RPMI7951 (cell line): ENCODE measurements at places on chromosomes 1 and 21. TPM values are rescaled to one million over a fixed set of nuclear protein-coding genes. Genes with fewer than 3 reads are reported as not detected.

The HRNR gene
- total RNA-seq = under 0.01 TPM in 1 of 2 replicates, not detected in the other

The TRAF3IP3 gene
- total RNA-seq = not detected in 2 replicates

The LCE1F gene
- total RNA-seq = not detected in 2 replicates

The SPRR2F gene
- total RNA-seq = not detected in 2 replicates

The RBM11 gene
- total RNA-seq = not detected in 2 replicates

The RGS2 gene
- 24.7 and 26.9 TPM in 2 replicates for total RNA-seq

The TSPEAR gene
- total RNA-seq = not detected in 2 replicates

The ZNHIT6 gene
- 12.4 and 13.2 TPM in 2 replicates for total RNA-seq

The FAM163A gene
- not detected in 2 replicates for total RNA-seq

The ELAVL4 gene
- total RNA-seq = not detected in 2 replicates

The NBPF4 gene
- 0.60 and 0.88 TPM in 2 replicates for total RNA-seq

The CHIT1 gene
- total RNA-seq = not detected in 2 replicates

The SLC30A1 gene
- total RNA-seq = 10.1 and 12.0 TPM in 2 replicates

- no peak for DNase-seq
Observed at GRCh38 chr1:15948091-15948591, 27.8 kb downstream of the ZBTB17 start.

DNA sequence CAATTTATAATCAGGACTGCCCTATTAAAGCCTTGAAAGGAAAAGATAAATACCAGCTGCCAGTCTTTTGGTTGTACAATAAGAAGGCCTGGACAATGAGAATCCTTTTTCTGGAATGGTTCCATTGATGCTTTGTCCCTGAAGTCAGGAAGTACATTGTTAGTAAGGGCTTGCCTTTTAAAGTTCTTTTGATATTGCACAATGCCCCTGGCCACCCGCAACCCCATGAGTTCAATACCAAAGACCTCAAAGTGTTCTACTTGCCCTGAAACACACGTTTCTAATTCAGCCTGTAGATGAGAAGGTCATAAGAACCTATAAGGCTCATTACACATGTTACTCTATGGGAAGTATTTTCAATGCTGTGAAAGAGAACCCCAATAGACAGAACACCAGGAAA lies 112.1 kb downstream of the OLFM3 start:
- DNase-seq = no peak

DNA sequence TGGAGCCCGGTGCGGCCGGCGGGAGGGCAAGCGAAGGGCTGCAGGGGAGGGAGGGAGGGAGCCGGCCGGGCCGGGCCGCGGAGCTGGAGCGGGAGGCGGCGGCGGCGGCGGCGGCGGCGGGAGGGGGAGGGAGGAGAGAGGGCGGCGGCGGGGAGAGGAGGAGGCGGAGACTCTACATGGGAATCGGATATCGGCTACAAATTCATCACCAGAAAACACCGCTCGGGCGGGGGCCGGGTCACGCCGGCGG lies at the start of gene AKT3:
Gene AKT3, minus strand, starts transcription at position 42 of the 250 bp plus-strand sequence. CDS start 7,073 bp downstream, outside the sequence.
- peak; percentile 86 for DNase-seq

- no peak for DNase-seq
Observed at GRCh38 chr1:174877208-174877673, 122.5 kb upstream of the CACYBP start.

DNA sequence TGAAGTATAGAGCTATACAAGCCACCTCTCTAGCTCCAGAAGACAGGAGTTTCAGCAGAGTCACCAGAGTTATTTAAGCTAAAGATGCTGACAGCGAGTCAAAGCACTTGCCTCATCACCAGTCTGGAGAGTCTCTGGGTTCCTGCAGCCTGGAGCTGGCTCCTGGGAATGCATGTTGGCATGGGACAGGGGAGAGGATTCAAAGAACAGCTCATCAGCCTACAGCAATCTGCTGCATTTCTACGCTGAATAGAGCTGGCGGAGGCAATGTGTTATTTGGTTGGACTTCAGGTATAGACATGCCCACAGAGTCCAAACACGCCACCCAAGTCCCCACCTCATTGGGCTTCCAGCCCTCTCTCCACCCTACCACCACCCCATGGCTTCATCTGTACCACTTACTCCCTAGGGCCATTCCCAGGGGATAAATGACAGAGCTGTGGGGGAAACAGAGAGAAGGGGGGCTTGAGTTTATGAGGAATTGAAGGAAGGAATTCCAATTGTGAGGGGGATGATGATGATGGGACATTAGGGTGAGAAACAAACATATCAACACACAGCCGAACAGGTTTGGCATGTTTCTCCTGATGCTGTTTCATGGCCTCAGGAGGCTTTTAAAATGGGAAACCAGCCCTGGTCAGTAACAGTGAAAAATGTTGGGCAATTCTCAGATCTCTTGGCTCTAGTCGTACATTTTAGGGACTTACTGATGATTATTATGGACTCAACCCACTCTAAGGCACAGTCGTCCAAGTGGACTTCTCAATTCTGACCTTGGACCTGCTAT lies 58.4 kb downstream of the PLEKHA6 start:
- DNase-seq = no peak

- DNase-seq = no peak
Observed at GRCh38 chr1:220121791-220122530, 28.0 kb downstream of the IARS2 start.

- peak; percentile 42 for DNase-seq
Observed at GRCh38 chr1:154747740-154748404, 122.2 kb downstream of the KCNN3 start.

DNA sequence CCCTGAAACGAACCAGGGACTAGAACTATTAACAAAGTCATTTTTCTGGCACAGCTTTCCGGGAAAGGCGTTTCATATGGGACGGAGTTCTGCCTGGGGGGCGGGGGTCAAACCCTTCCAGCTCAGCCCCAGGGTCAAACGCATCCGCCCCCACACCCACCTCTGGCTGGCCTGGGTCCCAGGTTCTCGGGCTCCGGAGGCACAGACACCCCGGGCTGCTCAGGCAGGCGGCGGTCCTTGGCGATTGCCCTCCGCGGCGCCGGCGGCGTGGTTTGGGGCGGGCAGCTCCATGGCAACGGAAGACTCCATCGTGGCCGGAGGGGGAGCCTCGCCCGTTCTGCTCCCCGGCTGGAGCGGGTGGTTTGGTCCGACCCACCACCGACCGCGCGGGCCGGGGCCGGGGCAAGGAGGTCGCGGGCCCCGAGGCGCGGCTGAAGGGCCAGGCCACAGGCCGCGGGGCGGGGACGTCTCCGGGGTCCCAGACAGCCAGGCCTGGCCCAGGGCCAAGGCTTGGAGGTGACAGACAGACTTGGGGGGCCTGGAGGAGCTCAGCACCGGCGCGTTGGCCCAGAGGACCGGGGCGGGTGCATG lies at the start of gene CFAP74:
Gene CFAP74, minus strand, starts transcription at position 246 of the 591 bp plus-strand sequence. CDS start 12,830 bp downstream, outside the sequence.
- no peak for DNase-seq

- DNase-seq = no peak
Observed at GRCh38 chr1:174174461-174175329, 15.4 kb downstream of the RABGAP1L start.

DNA sequence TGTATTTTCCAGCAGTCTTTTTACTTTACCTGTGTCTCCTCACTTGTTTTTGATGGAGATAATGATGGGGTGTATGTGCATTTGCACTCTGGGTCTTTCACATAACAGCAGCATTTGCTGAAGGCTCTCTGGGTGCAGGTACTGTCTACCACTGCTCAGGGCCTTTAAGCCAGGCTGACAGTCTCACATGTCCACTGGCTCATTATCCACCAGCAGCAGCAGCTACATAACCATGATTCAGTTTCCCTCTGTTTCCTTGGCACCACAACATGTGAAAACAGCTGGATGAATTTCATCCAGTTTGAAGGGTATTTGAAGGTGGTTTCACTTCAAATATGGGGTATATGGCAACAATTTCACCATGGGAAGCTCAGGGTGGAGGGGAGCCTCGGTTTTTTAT lies 41.2 kb upstream of the ROR1 start:
- DNase-seq = peak; percentile 73

DNA sequence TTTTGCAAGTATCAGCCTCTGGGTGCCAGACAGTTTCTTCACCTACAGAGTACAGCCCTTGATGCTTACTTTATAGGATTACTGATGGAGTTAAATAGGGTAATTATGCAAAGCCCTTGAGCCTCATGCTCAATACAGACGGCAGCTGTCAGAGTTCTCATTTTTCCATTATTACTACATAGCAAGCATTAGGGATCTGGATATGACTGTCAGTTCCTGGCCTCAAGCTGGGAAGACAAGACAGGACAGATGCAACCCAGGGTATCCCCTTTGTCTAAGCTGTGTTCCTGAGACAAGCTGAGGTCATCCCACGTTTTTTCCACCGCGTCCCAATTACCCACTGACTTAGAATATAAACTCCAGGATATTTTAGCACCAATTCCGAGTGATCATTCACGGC lies 94.4 kb downstream of the SLC35F3 start:
- DNase-seq = no peak

GRCh38 chr1:3074297-3074741 lies 5.3 kb downstream of the PRDM16 start:
- DNase-seq = no peak

GRCh38 chr1:42137766-42138165 lies 15.4 kb upstream of the GUCA2B start:
- no peak for DNase-seq

DNA sequence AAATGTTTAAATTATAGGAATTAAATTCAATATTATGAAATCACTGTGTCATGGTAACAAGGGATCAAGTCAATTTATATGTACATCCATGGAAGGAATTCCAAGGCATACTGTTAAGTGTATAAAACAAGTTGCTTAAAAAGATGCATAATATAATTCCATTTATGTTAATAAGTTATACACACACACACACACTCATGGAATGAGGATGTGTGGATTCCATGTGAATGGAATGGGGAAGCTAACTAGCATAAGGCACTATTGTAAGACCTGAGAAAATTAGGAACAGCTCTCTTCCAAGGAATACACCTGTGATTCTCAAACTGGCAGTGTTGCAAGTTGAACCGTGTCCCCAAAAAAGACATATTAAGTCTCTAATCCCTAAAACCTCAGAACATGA lies 17.6 kb upstream of the TRAF3IP3 start:
- DNase-seq = no peak

GRCh38 chr1:55127827-55128343 lies 87.3 kb downstream of the USP24 start:
- peak; percentile 75 for DNase-seq

GRCh38 chr1:172775606-172776005 lies 116.7 kb downstream of the FASLG start:
- peak; percentile 6 for DNase-seq

- DNase-seq = no peak
Observed at GRCh38 chr1:167200749-167201148, 19.9 kb upstream of the POU2F1 start.

DNA sequence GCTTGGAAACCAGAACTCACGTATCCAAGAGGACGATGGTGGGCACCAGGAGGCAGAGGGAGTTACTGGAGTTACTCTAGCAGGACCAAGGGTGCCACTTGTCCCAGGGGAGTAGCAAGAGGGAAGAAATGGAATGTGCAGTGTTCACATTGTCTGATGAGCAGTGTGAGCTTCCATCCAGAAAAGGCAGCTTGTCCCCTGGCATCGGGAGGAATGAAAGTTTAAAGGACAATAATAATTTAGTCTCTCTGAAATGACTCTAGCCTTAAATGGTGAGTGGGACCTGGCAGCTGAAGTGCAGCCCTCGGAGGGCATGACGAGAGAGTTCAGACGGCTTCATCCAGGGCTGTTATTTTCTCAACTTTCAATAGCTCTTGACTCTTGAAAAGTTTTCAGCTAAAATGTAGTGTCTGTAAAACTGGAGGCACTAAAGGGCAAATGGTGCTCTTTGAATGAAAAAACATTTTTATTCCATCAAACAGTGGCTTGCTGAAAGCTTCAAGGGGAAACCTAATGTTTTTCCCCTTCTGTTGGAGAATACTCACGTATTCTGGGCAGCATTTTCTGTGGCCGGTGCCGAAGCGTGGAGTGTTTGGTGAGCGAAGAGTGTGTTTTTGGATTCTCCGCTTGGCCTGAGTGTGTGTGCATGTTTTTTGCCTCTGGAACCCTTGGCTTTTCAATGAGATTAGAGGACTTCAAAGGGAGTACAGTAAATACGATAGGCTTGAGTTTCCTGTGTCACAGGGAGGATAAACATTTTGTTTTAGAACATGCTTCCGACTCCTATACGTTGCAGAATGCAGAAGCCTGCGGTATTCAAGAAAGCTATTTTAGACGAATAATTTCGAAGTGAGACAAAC lies 157.3 kb downstream of the GALNT2 start:
- DNase-seq = no peak

GRCh38 chr1:38892976-38893375 lies 11.6 kb upstream of the GJA9 start:
- DNase-seq = no peak

DNA sequence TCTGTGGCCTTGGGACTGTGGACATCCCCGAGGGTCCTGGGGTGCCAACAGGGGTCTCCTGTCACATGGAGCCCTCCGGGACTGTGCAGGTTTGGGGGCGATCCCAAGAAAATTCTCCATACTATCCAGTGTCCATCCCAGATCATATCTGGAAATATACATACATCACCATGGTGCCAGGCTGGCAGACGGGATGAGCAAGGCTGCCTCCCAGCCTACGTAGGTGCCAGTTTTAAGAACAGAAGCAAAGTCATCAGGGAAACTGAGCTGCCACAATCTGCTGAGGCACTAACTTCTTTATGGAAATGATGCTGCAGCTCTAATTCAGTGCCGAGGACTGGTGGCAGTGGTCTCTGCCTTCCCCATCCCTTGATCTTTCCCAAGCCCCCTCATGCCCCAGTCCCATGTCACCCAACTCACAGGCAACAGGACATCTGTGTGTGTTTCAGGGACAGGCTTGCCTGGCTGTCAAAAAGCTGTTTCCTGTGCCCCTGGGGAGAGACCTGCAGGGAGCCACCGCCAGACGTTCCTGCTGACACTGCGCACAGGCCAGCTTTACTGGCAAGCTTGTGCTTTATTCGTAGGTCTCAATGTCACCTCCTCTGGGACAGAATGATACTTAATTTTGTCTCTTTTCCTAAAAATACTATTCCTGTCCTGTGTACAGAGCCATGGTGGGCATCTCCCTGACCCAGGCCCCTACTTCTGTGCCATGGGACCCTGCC lies 15.5 kb downstream of the TEX35 start:
- no peak for DNase-seq

DNA sequence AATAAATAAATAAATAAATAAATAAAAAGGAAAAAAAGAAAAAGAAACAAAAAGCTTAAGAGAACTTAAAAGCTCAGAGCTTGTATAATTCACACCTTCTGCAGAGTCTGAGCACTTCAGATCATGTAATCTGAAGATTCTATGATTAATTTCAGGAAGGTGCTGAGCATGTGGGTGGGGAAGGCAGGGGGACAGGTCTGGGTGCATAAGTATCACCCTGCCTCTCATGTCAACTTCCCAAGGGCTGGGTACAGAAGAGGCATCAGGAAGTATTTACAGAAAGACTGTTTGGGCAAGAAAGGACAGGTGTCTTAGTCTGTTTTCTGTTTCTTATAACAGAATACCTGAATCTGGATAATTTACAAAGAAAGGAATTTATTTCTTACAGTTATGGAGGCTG lies 20.4 kb upstream of the PADI2 start:
- no peak for DNase-seq

- DNase-seq = peak; percentile 41
Observed at GRCh38 chr1:165539908-165540307, 3.9 kb upstream of the LRRC52 start.
